Activated CD4-positive, alpha-beta T cell treated with anti-CD3 and anti-CD28 coated beads, Interleukin-2, amount 50 U/mL, for 48 hours (primary cell): ENCODE measurements at places on chromosomes 11 and 22.

GRCh38 chr11:61776561-61777075 lies 15.8 kb downstream of the TMEM258 start:
- DNase-seq = peak; percentile 73

- DNase-seq = peak; percentile 1
Measured at GRCh38 chr22:34976474-34976873, 89.5 kb upstream of the ISX start.

DNA sequence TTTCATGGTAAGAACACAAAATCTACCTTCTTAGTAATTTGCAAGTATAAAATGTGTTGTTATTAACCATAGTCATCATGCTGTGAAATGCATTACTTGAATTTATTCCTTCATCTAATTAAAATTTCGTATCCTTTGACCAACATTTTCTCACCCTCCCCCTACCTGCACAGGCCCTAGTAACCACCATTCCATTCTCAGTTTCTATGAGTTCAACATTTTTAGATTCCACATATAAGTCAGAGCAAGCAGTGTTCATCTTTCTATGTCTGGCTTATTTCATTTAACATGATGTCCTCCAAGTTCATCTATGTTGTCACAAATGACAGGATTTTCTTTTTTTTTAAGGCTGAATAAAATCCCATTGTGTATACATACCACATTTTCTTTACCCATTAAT lies 43.5 kb upstream of the CCDC179 start:
- DNase-seq = no peak

GRCh38 chr22:49206281-49206680 lies 621.4 kb downstream of the BRD1 start:
- DNase-seq = no peak

- no peak for DNase-seq
Measured at GRCh38 chr11:125357551-125357950, 138.5 kb downstream of the FEZ1 start.

DNA sequence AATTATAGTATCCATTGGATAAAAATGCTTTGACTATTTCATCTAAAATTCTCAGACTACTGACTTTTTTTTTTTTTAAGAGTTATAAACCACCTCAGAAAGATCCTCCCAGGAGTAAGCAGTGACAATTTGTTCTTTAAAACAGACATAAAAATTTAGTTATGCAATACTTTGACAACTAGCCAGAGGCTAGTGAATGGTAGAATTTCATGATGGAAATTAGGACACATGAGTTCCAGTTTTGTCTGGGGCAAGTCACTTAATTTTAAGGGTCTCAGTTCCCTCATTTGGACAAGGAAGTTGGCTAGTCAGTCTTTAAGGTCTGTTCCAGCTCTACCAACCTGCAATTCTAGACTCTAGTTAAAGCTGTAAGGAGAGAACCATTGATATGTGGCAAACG lies 2.9 kb downstream of the IL18 start:
- no peak for DNase-seq

DNA sequence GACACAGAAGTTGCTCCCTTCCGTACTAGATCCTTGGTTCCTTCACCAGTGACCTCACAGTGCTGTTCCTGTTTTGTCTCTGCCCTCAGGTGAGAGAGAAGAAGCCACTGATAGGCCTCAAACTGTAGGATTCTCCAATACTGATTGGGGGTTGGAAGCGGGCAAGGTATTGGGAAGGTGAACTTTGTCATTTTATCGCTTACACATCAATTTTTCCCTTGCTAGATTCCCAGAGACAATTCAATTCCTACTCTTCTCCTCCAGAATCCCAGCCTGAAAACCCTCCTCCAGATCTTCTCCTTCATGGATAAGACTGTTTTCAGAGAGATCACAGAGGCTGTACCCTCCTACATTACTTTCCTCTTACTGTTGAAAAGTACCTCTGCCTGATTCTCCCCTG lies 9.4 kb upstream of the OR2D3 start:
- no peak for DNase-seq

- no peak for DNase-seq
Measured at GRCh38 chr22:40416267-40416570, 45.8 kb downstream of the SGSM3 start.

- no peak for DNase-seq
Measured at GRCh38 chr11:8340296-8340695, 76.6 kb upstream of the LMO1 start.

DNA sequence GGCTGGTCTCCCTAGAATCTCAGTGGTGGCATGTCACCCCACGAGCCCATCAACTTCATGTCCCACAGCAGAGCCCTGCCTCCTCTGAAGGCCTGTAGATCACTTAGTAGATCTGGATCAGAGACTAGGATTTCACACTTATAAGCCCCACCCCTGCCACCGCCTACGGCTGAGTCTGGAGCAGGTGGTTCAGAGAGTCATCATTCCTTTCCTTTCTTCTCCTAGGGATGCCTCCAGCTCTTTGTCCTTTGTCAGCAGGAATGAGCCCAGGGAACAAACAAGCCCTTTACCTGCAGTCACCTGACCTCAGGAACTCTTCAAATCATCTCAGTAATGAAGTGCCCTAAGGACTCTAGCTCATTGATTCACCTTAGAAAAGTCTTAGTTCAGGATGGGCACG lies 37.8 kb downstream of the SCGB1A1 start:
- DNase-seq = no peak

- no peak for DNase-seq
Measured at GRCh38 chr11:2205981-2206690, 34.5 kb upstream of the TH start.

DNA sequence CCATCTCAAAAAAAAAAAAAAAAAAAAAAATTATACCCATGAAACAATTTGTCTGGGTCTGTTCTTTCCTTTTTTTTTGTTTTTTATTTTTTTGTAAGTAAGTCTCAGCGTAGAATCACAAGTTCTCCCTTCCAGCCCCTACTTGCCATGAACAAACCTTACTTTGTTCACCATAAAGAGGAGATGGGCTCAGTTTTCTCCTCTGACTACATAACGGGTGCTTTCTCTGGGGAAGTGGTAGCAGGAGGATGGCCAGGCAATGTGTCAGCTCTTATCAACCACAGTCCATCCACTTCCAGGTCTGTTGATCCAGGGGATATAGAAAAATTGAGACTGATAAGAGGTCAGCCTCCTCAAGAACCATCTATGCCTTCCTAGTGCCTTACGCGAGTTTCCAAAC lies 11.0 kb downstream of the ASCC2 start:
- no peak for DNase-seq

GRCh38 chr11:223884-224283 lies 12.3 kb downstream of the SIRT3 start:
- DNase-seq = no peak

DNA sequence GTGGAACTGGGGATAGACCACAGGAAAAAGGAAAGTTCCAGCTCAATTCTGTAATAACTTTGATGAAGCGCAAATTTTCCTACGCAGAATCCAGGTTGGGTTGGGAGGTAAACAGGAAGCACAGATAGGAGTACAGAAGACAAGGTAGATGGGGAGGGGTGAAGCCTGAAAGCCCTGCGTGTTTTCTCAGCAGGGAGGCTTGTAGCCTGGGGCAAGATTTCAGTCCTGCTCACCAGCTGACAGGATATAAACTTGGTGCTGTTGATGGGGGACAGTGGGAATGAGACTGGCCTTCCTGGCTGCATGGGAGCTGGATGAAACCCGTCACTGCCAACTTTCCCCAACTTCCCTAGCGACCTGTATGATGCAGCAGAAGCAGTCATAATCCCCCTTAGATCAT lies 114.9 kb downstream of the ARHGAP32 start:
- DNase-seq = no peak

DNA sequence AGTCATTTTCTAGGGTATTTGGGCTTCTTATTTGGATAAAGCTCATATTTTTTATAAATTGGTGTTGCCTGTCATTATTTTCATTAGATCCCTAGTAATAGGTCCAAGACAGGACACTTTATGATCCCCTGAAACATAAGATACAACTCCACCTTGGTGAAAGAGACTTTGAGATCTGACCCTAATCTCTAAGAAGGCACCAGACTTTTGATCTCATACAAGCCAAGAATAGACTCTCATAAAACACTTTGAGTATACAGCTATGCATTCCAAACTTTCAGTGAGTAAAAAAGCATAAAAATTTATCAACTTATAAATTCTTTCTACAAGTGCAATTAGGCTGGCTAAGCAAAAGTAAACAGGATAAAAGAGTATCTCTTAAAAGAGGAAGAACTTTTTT lies 451.2 kb downstream of the MN1 start:
- no peak for DNase-seq

DNA sequence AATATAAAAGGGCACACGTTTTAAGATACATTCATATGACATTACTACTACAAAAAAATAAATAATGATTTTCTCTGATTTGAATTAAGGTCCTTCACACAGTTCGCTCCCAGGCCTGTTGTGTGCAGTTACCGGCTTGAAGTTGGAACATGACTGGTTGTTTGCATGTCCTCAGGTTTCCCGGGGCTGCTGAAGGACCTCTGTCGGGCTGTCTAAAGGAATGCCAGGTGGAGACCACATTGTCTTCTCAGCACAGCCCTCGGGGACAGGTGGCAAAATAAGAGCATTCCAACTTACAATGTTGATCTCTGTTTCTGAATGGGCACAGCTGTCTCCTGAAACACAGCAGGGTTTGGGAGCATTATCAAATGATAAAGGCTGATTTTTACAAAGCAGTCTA lies 14.9 kb downstream of the VSIG10L2 start:
- DNase-seq = no peak

- peak; percentile 88 for DNase-seq
Measured at GRCh38 chr11:60985991-60986915, 14.8 kb downstream of the CD6 start.

DNA sequence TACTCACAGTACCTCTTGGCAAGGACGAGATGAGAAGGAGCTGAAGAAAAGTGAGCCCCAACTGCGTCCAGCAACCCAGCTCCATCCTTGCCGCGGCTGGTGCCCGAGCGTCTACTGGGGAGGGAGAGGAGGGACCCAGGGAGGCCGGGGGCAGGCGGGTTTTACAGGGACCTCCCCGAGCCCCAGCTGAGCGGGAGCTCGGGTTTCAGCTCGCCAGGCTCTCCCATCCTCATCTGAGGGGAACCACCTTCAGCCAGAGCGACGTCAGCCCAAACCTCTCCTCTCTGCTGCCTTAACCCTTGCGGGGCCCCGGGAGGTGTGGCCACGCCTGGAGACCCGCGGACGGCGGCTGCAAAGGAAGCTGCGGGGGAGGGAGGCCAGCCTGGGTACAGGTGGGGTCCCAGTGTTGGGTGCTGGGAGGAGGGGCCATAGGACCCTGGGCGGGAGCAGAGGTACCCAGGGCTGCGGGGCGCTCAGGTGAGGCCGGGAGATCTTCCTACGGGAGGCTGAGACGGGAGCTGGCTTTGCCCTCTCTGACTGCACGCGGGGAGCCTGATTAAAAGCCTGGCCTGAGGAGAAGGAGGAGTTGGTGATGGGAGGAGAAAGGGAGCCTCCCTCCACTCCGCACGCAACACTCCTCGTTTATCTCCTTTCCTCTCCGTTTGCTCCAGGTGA lies at the start of gene PAMR1:
Gene PAMR1, minus strand, starts transcription at position 116 of the 675 bp plus-strand sequence. Its CDS starts 31 bp downstream, at position 85.
- DNase-seq = peak; percentile 3

DNA sequence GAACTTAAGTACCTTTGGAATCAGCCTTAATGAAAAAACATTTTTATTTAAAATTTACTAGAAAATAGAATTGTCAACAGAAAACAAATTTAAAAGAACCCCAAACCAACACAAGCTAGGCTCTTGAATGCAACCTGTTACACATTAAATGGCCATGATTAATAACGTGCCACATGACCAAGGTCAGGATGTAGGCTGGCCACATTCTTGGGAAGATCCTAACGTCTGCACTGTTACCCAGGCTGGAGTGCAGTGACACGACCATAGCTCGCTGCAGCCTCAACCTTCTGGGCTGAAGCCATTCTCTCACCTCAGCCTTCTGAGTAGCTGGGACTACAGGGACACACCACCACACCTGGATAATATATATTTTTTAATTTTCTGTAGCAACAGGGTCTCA lies 126.4 kb upstream of the APOA1 start:
- DNase-seq = no peak

DNA sequence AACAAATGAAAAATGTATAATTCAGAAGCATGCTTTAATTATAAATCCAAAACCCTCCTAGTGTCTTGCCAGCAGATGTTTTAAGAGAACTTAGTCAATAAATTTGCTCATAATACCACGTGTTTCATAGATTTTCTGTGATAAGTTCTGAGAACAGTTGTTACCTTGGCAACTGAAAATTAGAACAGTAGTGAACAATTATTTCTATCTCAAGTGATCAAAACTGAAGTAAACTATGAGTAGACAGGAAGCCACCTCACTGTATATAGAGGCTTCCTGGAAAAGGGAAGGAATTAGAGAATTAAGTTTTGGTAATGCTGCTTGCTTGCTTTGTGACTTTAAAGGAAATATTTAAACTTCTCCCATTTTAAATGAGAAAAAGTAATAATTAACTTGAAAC lies 266.0 kb upstream of the ANO3 start:
- no peak for DNase-seq

DNA sequence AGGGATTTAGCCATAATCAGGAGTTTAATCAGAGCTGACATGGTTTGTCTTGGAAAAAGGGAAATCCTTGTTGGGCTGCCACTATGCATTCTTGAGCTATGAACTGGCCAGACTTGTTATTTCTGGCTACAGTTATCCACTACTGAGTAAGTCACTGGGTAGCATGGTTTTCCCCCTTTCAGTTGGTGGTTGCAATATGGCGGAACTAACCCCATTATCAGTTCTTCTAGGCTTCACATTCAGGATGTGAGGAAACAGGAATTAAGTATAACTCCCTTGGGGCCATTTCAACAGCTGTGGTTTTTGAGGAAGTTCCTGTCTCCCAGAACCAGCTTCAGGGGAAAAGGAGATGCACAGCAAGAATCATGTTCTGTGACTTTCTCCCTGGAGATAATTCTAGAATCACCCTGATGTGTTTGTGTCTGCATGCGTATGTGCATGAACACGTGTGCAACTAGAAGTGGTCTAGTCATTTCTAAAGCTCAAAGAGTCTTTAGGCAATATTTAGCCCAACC lies 103.0 kb upstream of the CD44 start:
- DNase-seq = no peak

GRCh38 chr11:114135737-114136151 lies 76.2 kb downstream of the ZBTB16 start:
- DNase-seq = no peak

DNA sequence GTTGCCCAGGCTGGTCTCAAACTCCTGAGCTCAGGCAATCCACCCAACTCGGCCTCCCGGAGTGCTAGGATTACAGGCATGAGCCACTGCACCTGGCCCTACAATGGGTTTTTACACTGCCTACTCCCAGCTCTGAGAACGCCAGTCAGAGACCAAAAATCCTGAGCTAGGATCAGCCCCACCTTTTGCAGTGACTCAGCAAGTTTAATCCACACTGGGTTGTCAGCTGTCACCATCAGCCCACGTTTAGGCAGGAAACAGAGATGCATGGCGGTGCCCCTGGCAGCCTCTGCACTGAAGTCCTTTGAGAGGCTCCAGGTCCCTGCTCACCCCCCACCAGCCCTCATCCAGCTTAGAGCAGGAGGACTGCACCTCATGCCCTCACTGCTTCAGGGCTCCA lies 117.6 kb downstream of the ARHGAP8 start:
- DNase-seq = no peak

DNA sequence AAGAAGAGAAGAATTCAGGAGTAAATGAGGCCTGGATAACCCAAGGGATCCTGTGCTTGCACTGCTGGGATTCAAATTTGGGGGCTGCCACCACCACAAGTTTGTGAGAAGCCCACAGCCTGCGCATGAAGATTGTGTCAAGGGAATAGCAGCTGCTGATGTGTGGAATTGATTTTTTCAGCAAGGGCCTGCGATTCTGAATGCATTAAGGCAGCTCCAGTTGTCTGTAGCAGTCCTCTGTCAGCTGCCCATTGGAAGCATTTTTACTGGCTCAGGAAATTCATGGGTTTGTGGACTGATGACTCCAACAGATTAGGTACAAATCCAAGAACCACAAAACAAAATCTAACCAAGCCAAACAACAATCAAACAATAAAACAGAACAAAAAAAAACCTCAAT lies 14.0 kb downstream of the ARVCF start:
- DNase-seq = no peak
